ENCODE measurements at places on chromosomes 6 and 20. TPM values are rescaled to one million over a fixed set of nuclear protein-coding genes. Genes with fewer than 3 reads are reported as not detected.

The PTPN1 gene
- total RNA-seq: 63.0 TPM

The GFOD1 gene
- 1.4 TPM for total RNA-seq

The SLA2 gene
- total RNA-seq: 0.08 TPM

The MAS1L gene
- total RNA-seq: not detected

The UBR2 gene
- 7.4 TPM for total RNA-seq

The BTN3A1 gene
- total RNA-seq: 2.6 TPM

The ANGPT4 gene
- 0.04 TPM for total RNA-seq

The SPINT3 gene
- total RNA-seq: not detected

The CRISP2 gene
- not detected for total RNA-seq

The TMC2 gene
- not detected for total RNA-seq

The MATN4 gene
- 0.07 TPM for total RNA-seq

The CRISP1 gene
- not detected for total RNA-seq

The HLA-DRB5 gene
- total RNA-seq: not detected

The SLC17A4 gene
- total RNA-seq: not detected

The LST1 gene
- not detected for total RNA-seq

The HLA-DOB gene
- 0.21 TPM for total RNA-seq

The CENPQ gene
- total RNA-seq: 5.8 TPM

The THBS2 gene
- 0.09 TPM for total RNA-seq

The POPDC3 gene
- total RNA-seq: 21.5 TPM

The GJA10 gene
- not detected for total RNA-seq

The GHRH gene
- not detected for total RNA-seq

The HLA-DQB1 gene
- not detected for total RNA-seq

The SLC35D3 gene
- 0.07 TPM for total RNA-seq

The HLA-DRA gene
- total RNA-seq: not detected

The ARMC2 gene
- 2.0 TPM for total RNA-seq

The LY6G6C gene
- not detected for total RNA-seq

The FAM184A gene
- not detected for total RNA-seq

The SAMD3 gene
- not detected for total RNA-seq

The MDN1 gene
- 10.9 TPM for total RNA-seq

The BHLHE23 gene
- not detected for total RNA-seq

All from A549 treated with dexamethasone at 1 μM for 4 hours (cell line).